ENCODE measurements at places on chromosomes 1 and 21.

- DNase-seq = peak; percentile 90
Measured at GRCh38 chr1:26530895-26531598, 1.5 kb downstream of the RPS6KA1 start.

GRCh38 chr1:21592086-21592865 is 76.9 kb downstream of the RAP1GAP start:
- DNase-seq = no peak

DNA sequence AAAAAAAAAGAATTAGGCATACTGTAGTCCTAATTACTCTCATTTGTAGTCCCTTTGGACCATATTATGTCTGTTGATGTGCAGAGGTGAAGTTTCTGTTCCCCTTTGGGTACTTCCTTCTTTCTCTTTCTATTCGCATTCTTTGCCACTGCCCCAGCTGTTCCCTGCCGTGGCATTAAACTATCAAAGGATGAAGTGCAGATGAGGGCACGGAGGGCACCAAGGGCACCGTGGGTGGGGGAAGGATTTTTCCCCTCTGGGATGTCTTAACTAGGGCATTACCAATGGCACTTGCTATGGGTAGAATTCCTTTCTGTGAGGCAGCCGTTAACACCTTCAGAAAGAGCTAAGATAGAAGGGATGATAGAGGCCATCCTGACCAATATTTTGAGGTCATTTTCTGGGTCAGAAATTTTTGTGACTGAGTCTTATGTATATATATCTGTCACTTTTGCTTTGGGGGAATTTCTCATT is 4.9 kb upstream of the MAPKAPK2 start:
- no peak for DNase-seq

DNA sequence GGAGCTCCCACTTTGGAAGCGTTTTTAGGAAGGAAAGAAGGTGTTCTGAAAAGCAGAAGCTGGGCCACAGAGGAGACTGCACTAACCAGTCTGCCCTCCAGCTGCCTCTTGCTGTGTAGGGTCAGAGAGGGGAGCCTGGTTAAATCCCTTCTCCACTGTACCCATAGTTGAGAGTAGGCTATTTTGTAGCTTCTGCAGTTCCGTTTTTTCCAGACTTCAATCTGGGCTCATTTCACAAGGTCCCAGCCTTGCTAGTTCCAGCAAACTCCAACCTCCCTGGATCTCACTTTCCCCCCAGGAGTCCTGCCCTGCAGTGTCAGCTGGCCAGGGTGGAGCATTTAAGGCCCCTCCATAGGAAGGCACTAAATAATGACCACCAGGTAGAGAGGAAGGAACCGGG is 11.0 kb downstream of the TNN start:
- DNase-seq = no peak

DNA sequence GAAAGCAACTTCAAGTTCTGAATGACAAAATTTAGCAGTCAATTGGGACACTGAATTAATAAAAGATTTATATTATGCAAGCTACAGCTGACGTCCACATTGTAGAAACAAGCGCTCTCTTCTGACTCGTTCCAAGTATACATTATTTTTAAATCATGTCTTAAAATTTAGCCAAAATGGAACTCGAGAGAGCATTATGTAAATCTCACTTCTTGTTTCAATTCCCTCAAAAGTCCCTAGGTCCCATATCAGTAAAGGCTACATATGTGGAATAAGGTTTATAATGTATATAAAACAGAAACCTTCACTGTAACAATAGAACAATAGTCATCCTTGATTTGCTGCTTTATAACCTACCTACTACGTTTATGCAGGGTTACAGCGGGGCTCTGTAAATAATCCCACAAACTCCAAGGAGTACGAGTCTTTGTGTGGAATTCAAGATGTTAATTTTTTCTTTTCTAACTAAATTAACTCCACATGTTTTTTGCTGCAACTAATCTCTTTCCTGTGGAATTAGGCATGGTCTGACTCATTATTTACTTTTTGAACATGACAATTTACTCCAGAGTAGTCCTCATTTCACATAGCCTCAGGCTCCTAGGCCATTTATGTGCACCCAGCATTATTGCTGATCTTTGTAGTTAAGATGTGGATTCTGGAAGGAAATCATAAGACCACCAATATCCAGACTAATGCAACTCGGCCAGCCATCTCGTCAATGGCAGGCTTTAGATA is 785.1 kb downstream of the LTN1 start:
- DNase-seq = no peak

DNA sequence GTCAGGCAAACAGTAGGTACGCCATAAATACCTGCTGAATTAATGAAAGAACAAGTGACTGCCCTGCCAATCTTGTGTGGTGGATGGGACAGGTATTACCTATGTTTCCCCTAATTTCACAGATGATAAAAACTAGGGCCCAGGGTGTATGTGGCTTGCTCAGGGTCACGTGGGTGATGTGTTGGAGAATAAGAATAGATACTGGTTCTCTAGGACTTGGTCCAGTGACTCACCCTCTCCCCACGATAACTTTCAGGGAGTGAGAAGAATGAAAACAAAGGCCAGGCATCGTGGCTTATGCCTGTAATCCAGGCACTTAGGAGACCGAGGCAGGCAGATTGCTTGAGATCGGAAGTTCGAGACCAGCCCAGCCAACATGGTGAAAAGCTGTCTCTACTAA is 26.7 kb downstream of the SLC26A9 start:
- DNase-seq = no peak

DNA sequence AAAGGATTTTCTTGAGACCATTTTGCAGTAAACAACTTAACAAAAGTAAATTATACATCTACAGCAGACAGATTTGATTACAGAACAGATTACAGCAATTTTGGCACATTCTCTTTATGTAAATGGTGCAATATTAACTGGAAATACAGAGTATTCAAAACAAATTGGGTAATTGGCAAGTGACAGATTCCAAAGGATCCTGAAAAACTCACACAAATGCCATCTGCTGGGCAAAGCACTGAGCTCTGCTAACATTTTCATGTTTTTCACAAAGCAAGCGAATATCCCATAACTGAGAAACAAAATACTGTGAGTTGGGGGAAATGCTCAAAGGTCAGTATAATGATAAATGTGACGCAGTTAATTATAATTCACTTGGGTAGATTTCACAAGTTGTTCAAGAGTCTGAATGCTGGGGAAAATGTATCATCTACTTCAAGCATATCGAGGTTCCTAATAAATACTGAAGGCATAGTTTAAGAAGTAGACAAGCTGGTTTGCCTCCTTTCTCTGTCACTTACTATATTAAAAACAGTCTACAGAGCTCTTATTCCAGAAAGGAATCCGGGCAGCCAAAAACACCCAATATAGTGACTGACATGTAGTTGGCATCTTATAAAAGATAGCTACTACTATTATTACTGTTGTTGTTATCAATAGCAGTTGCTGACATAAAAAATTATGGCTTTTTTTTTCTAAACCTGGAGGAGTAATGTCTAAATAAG is 75.8 kb upstream of the SDC3 start:
- no peak for DNase-seq

DNA sequence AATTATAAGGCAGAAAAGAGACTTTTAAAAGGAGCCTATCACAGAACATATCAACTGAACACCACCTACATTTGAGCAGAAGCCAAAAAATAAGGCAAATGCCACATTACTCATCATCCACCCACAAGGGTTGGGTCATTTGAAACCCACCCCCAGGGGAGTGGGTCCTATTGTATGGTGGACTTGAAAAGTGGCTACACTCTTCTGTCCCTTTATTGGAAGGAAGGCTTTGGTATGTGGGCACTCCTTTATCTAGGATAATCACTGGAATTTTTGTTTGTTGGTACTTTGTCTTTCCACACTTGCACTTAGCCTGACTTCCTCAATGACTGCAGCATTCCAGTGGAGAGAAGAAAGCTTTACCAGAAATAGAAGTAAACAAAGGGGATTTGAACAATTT is 157.2 kb upstream of the COL11A1 start:
- DNase-seq = no peak

- DNase-seq = no peak
Measured at GRCh38 chr21:34078915-34079314, 5.5 kb downstream of the MRPS6 start.

DNA sequence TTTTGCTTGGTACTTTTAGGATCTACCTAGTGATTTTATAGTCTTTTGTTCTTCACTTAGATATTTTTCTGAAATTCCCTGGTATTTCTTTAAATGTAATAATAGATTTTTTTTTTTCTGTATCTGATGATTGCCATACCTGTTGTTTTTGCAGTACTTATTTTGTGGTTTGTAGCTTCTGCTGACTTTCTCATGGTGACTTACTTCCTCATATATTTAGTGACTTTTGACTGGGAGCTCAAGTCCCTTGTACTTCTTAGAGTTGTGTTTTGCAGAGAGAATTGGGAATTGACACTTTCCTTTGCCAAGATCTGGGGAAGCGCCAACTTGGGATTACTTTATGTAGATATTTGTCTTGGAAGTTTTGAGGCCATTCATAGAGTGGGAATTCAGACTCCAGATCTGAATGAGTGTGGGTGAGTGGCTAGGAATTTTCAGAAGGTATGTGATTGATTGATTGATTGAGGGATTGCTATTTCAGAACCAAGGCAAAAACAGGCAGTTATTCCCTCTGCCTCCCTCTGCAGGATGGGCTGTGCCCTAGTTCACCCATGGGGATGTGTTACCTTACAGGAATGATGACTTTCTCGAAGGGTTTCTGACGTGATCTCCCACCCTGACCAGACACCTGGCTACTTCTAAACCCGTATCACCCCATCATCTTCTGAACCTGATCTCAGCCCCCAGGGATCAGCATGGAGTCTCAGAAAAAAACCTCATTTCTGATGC is 219.5 kb downstream of the URB2 start:
- no peak for DNase-seq

GRCh38 chr1:17176306-17177061 is 28.4 kb upstream of the PADI1 start:
- no peak for DNase-seq

- no peak for DNase-seq
Measured at GRCh38 chr1:229186373-229187056, 84.4 kb upstream of the RAB4A start.

DNA sequence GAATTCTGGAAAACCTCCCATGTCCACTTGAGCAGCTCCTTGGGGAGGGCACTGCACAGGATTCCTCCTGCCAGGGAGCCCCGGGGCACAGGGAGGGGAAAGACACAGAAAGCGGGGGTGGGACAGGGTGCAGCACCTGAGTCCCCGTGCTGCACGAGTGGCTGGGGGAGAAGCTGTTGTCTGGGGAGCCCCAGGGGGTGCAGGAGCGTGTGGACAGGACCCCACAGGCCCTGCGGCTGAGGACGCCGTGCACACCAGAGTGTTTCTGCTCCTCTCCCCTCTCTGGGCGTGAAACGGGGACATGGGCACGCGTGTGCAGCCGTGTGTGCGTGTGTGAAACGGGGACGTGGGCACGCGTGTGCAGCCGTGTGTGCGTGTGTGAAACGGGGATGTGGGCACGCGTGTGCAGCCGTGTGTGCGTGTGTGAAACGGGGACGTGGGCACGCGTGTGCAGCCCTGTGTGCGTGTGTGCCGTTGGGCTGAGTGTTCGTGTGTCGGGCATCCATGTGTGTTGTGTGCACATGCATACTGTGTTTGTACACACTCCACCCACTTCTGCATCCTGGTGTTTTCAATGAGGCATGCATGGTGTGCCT is 21.9 kb downstream of the FAAP20 start:
- DNase-seq = no peak

- DNase-seq = no peak
Measured at GRCh38 chr21:34835526-34835925, 166.7 kb downstream of the CLIC6 start.

- DNase-seq = no peak
Measured at GRCh38 chr1:201507360-201507675, 395 bp upstream of the CSRP1 start.

DNA sequence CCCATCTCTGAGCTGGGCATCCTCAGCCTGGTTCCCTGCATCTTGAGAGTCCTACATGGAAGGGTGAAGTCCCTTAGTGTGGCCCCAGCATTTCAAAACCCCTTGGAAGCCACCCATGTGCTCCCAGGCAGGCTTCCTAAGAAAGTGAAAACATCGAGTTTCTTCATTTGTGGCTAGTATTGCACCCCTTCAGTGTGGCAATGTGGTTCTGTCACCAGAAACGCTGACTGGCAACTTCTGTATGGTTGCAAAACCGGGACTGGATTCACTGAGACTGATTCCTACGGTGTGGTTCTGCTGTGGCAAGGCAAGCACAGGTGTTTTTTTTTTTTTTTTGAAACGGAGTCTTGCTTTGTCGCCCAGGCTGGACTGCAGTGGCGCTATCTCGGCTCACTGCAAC is 9.0 kb upstream of the IFNGR2 start:
- DNase-seq = no peak

- no peak for DNase-seq
Measured at GRCh38 chr1:54108156-54108555, 44.6 kb downstream of the CDCP2 start.

DNA sequence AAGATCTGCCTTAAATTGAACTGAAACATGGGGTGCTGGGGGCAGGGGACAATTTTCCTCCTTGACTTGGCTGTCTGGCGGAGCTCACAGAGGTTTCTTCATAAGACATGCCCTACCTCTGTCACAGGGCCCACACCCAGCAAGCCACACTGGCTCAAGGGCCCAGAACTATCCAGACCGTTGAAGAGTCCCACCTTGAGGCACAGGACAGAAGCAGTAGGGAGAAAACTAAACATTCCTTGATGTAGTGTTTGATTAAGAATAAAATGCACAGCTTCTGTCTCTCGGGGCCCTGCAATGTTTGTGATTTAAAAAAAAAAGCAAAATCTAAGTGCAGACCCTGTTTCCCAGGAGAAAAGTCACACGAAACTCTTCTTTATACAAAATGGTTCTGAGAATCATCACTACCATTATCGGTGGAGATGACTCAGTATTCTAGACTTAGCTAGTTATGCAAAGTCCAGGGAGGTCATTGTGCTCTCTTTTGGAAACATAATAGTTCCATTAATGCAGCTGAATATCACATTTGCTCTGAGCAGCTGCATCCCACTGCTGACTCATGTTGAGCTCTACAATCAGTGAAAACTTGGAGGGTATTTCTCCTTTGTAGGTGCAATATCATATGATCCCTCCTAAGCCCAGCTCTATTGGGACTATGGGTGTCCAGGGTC is 53.6 kb upstream of the DIRAS3 start:
- DNase-seq = no peak

GRCh38 chr1:57882072-57882471 is 458.2 kb upstream of the DAB1 start:
- no peak for DNase-seq

DNA sequence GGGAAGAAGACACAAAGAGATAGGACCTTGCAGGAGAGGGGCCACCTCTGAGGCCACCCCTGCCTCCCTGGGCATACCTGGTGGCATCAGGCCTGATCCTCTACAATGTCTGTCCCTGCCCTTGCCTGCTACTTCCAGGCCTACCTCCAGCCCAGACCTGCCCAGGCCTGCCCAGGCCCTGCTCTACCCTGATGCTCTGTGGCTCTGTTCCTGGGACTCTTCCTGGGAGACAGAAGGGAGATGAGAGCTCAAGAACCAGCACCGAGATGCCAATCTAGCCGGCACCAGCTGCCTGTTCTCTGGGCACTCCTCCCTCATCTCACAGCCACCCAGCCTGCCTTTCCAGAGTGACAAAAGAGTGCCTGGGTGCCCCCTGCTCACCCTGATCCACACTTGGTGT is 2.7 kb downstream of the CELF3 start:
- DNase-seq = no peak

GRCh38 chr1:110148961-110149360 is 1.3 kb upstream of the SLC6A17 start:
- DNase-seq = no peak

Measured in NCI-H1092 (cell line).